AG04449 (cell line): ENCODE measurements at places on chromosomes 6 and 20.

DNA sequence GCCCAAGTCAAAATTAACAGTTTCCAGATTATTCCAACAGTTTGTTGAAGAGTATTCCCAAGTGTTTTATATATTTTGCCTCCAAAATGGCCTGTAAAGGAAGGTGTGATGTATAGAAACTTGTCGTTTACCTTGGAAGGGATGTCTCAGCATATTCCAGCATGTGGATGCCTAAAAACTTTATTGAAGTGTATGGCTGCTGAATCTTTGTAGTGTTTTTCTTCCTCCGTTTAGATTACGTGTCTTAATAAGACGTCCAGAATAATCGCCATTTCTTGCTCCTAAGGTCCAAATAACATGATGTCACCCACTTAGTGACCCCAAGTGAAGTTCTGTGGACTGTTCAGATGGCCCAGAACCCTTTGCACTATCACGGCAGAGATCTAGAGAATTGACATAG lies 18.0 kb upstream of the SF3B5 start:
- DNase-seq = no peak

- no peak for DNase-seq
Observed at GRCh38 chr6:159307246-159307790, 138.1 kb downstream of the FNDC1 start.

DNA sequence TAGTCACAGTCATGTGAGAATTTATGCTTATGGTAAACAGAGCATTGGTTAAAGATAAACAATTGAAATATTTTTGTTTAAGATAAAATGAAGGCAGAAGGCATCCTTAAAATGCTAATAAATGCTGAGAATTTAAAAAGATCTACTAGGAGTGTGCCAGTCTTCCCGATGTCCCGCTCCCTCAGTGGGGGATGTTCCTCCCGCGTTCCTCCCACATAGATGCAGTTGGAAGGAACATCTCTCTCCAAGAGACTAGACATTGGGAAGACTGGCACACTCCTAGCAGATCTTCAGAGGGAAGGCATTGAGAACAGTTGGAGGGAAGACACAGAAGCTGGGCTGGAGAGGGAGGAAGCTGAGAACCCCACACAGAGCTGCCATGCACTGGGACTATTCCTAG lies 203.3 kb downstream of the EDN1 start:
- no peak for DNase-seq

DNA sequence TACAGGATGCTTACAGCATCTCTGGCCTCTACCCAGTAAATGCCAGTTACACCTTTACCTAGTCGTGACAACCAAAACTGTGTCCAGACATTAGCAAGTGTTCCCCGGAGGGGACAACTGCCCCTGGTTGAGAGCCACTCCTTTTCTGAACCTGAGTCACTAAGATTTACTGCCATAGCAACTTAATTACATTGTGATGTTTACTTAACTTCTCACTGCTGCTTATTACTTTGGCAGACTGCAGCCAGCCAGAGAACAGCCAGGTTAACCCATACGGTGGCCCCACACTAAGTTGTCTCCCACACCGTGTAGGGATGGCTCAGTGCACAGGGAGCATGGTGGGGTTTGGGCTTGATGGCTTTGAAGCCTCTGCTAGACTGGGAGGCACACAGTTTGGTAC lies 204.7 kb upstream of the SULF2 start:
- no peak for DNase-seq

GRCh38 chr20:46307139-46307998 lies 929 bp downstream of the CDH22 start:
- no peak for DNase-seq

GRCh38 chr6:125102891-125103290 lies 50.7 kb upstream of the TPD52L1 start:
- peak; percentile 96 for DNase-seq

GRCh38 chr6:35713006-35713767 lies 23.6 kb upstream of the ARMC12 start:
- DNase-seq = no peak

GRCh38 chr6:29992807-29993206 lies 50.5 kb downstream of the HLA-A start:
- DNase-seq = no peak

GRCh38 chr20:32191422-32191821 lies 16.1 kb downstream of the PLAGL2 start:
- DNase-seq = no peak

DNA sequence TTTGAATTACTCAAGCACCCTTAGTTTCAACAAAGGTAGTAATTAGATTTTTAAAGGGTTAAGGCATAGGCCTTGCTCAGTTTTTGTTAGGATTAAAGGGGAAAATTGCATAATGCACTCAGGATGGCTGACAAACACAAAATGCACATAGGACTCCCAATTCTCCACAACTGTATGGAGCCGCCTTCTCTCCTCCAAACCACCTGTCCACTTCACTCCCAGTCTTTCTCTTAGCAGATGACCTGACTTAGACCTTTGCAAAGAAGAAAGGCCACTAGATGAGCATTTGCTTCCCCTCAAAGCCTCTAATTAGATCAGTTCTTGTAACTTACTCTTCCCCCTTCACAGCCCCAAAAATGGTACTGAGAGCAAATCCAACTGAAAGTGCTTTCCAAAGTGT lies 20.1 kb downstream of the NSFL1C start:
- DNase-seq = no peak

DNA sequence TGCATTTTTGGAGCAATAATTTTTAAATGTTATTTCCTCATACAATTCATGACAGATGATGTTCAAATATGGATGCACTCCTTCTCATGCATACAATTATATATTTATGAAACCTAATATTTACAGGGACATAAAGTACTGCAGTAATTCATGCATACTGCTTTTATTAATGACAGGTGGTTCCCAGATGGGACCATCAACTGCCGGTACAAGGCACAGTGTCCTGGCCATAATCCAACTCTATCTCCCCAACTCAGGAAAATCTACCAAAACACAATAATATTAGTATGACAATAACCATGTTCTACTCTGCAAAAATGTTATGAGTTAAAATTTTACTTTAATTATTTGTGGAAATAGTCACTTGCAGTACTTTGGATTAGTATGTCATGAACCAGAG lies 77.8 kb downstream of the VIP start:
- DNase-seq = no peak

- DNase-seq = peak; percentile 21
Observed at GRCh38 chr6:28225056-28225834, at the start of gene ZSCAN9. TSS of gene ZSCAN9 (plus strand) at chr6:28225275. CDS start at chr6:28227085, 1,810 bp downstream.

- peak; percentile 59 for DNase-seq
Observed at GRCh38 chr6:39887692-39888450, 46.4 kb downstream of the MOCS1 start.

GRCh38 chr20:23042270-23042669 lies 7.2 kb downstream of the SSTR4 start:
- DNase-seq = no peak

DNA sequence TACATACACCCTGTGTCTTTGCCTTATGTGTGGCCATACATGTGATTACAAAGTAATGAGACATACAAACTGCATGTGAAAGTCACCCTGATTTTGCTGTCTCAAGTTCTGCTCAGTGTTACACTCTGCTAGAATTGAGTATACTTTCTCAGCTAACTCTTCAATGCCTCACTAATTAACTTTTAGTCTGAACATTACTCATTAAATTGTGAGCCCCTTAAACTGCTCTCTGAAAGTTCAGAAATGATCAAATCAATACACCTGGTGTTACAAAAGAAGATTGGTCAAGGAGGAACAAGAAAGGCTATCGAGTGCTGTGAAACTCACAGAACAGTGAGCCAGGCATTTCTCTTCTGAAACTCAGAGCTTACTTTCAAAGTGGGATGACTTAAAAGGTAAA lies 71.3 kb downstream of the MKKS start:
- no peak for DNase-seq

DNA sequence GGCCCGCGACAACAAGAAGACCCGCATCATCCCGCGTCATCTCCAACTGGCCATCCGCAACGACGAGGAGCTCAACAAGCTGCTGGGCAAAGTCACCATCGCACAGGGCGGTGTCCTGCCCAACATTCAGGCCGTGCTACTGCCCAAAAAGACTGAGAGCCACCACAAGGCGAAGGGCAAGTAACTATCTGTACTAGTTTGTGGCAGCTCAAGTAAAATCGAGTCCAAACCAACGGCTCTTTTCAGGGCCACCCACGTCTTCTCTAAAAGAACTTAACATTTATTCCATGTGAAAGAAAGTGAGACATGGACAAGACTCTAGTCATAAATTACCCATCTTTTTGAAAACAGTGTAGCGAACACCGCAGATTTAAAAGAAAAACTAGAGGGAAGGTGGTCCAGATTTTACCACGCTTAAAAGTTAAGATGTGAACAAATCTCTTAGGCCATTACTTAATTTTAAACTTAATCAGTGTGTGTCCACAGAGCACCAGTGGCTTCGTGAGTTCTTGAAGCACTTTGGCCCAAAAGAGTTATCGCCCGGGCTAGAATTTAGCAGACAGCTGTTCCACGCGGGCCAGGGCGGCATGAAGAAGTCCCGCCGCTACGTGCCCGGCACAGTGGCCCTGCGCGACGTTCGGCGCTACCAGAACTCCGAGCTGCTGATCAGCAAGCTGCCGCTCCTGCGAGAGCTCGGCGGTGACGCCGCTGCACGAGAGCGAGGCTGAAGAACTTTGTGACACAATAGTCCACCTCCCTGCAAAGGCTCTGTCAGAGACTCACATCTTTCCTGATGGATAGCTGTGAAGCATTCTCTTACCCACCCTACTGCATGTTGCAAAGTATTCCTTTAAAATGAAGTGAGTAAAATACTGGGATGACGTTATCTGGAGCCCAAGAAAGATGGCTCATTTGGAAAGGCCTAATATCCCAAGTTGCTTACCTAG lies 113.9 kb upstream of the PRSS16 start:
- no peak for DNase-seq

GRCh38 chr20:33082546-33082945 lies 3.1 kb downstream of the BPIFB4 start:
- no peak for DNase-seq

GRCh38 chr6:125806813-125807212 lies 16.1 kb downstream of the NCOA7 start:
- no peak for DNase-seq
